Endodermal cell (in vitro differentiated cells): ENCODE measurements at places on chromosomes 6 and 20.

GRCh38 chr20:50980851-50981713, 22.5 kb downstream of the MOCS3 start:
- no peak overlapping the region for H3K27ac ChIP-seq
- no peaks in the 10 kb centered on the region for H3K36me3 ChIP-seq
- H3K27me3 ChIP-seq, result no peaks in the 10 kb centered on the region
- no peak overlapping the region for H3K4me3 ChIP-seq

DNA sequence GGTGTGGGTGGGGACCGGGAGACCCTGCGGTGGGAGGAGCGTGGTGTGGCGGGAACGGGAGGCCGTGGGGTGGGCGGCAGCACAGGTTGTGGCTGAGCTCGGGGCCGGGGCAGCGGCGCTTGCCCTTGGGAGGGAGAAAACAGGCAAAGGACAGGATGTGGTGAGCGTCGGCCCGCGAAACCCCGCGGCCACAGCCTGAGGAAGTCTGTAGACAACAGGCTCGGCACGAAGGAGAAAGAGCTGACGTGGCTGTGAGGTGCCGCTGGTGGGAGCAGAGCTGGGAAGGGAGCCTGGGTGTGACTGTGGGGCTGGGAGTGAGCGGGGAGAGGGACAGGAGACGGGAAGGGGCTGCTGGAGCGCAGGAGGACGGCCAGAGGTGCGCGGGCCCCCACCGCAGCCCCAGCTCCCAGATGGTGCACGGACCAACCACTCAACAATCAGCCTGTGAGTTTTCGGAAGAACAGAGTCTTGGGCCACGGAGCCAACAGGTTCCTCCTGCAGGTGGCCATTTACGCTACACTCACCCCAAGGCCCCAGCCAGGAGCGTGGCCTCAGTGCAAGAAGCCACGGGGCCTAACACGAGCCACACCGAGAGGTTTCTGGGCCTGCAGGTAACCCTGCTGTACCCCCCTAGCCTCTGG, 202.8 kb downstream of the DLL1 start:
- H3K4me3 ChIP-seq, result no peak overlapping the region
- peak; percentile 36 for DNase-seq
- no peak overlapping the region for H3K27ac ChIP-seq
- no peaks in the 10 kb centered on the region for H3K36me3 ChIP-seq
- no peaks in the 10 kb centered on the region for H3K27me3 ChIP-seq
- no peaks in the 10 kb centered on the region for H3K4me1 ChIP-seq

DNA sequence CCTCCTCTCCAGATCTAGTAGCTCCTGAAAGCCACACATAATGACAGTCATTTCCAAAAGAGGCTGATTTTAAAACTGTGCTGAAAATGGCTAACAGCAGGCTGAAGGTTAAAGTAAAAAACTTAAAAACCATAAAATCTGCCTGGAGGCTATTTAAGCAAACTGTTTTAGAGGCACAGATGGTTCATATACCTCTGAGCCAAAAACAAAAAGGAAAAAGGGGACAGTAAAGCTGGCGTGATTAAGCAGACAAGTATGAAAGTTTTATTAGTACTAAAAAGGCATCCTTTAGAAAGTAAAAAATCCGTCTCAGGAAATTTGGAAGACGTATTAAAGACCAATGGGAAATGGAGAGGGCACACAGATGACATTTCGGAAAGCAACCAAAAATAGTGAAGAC, 55.8 kb downstream of the SOBP start:
- H3K4me3 ChIP-seq, result no peak overlapping the region
- no peaks in the 10 kb centered on the region for H3K36me3 ChIP-seq
- DNase-seq, result no peak
- no peaks in the 10 kb centered on the region for H3K27me3 ChIP-seq
- no peaks in the 10 kb centered on the region for H3K4me1 ChIP-seq

DNA sequence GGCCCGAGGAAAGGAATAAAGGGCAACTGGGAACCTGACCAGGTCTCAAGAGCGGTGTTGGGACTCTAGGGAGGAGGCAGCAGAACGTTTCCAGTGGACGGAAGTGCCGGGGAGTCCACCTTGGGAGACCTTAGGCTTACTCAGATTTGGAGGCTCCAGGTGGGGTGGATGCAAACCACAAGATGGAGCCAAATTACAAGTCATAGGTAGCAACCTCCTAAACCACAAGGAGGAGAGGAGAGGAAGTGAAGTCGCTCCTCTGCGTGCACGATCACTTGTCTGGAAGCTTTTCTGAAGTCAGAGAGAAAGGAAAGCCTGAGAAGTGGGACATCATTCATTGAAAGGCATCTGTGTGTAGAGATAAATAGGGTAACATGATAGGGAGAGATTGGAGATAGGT, 9.3 kb downstream of the HLA-DOA start:
- DNase-seq, result peak; percentile 88
- peaks cover 31% of the 10 kb centered on the region for H3K27me3 ChIP-seq
- no peaks in the 10 kb centered on the region for H3K36me3 ChIP-seq
- no peak overlapping the region for H3K27ac ChIP-seq
- H3K4me3 ChIP-seq, result no peak overlapping the region
- H3K4me1 ChIP-seq, result no peaks in the 10 kb centered on the region

DNA sequence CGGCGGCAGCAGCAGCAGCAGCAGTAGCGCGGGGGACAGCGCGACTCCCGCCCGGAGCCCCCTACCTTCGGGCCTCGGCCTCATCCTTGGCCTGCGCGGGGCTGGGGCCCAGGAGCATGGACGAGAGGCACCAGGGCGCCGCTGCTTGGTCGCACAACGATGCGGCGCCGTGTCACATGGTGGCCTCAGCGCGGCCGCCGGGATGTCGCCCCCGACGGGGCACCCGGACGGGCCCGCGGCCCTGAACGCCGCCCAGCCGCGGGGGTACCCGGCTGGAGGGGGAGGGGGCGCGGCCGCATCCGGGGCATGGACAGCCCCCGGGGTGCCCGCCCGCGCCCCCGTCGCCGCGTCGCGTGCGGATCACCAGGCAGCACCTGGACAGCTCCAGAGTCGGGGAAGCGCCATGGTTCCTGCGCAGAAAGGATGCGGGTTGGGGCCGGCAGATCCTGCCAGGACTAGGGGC, 57.1 kb downstream of the CDH22 start:
- peaks cover 83% of the 10 kb centered on the region for H3K27me3 ChIP-seq
- no peaks in the 10 kb centered on the region for H3K36me3 ChIP-seq
- no peak overlapping the region for H3K4me3 ChIP-seq
- H3K4me1 ChIP-seq, result no peaks in the 10 kb centered on the region
- no peak overlapping the region for H3K27ac ChIP-seq

GRCh38 chr6:24919056-24919892, 16.5 kb downstream of the RIPOR2 start:
- H3K4me3 ChIP-seq, result no peak overlapping the region
- DNase-seq, result peak; percentile 68
- no peaks in the 10 kb centered on the region for H3K27me3 ChIP-seq
- peak overlapping the region; percentile 85 for H3K27ac ChIP-seq

- no peaks in the 10 kb centered on the region for H3K36me3 ChIP-seq
- H3K27me3 ChIP-seq, result no peaks in the 10 kb centered on the region
These were observed 242.6 kb upstream of the SOX4 start for GRCh38 chr6:21350926-21351325.
